ENCODE measurements at places on chromosomes 6 and 20.

DNA sequence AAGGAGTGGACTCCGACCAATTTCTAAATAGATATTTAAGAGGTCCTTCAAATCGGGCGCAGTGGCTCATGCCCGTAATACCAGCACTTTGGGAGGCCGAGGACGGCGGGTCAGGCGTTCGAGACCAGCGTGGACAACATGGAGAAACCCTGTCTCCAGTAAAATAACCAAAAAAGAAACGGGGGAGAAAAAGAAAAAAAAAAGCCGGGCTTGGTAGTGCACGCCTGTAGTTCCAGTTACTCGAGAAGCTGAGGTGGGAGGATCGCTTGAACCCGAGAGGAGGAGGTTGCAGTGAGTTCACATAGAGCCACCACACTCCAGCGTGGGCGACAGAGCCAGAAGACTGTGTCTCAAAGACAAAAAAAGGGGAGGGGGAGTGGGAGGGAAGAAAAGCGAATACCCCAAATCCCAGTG, 53.3 kb upstream of the HFE start:
- DNase-seq: no peak

DNA sequence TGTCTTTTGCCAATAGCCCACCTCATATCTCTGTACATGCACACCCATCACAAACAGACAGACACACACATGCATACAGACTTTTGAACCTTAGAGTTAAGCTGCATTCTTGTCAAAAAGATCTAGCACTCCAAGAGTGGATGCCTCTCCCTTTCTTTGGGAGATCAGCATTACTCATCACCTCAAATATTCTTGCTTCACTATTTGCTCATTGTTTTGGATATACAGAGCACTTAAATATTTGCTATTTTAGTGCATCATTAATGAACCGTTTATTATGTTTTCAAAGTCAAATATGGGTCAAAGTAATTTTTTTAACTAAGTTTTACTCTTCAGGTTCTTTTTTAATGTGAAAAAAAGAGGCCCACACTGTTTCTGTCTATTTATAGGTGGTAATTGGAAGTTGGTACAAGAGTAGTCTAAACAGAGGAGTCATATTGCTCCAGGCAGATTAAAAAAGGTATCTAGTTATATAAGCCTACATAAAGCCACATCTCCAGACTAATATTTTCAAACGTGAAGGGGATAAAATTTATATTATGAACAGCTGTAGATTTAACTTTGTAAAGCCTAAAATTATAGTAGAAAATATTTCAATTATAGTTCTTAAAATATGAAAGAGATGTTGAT, 102.6 kb downstream of the FLRT3 start:
- DNase-seq: no peak

GRCh38 chr6:144340541-144341371, 55.6 kb downstream of the UTRN start:
- DNase-seq: no peak

- DNase-seq: no peak
These were observed 42.5 kb downstream of the ATP9A start for GRCh38 chr20:51725584-51726176.

DNA sequence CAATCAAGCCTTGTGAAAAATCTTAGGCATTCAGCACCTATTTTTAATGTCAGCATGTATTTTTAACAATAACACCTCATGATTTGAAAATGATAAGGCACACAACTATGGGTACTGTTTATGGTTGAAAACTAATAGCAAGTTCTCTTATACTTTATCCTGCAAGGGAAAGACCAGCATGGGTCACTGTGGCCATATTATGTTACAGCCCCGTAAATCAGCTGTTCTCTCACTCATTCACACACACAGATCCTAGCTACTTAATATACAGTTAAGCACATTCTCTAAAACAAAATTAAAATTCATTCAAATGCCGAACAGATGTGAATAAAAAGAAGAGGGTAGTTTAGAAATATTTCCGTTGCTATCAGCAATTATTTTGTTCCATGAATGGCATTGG, 224.4 kb downstream of the OGFRL1 start:
- no peak for DNase-seq

- DNase-seq: no peak
These were observed 36.1 kb upstream of the TOP1 start for GRCh38 chr20:40992349-40993113.

GRCh38 chr6:93419304-93420162, at the start of gene EPHA7:
Gene EPHA7 (minus strand): TSS chr6:93419559. CDS start chr6:93419341, 218 bp downstream.
- peak; percentile 97 for DNase-seq

- no peak for DNase-seq
These were observed 37.2 kb downstream of the SCML4 start for GRCh38 chr6:107786709-107787588.

DNA sequence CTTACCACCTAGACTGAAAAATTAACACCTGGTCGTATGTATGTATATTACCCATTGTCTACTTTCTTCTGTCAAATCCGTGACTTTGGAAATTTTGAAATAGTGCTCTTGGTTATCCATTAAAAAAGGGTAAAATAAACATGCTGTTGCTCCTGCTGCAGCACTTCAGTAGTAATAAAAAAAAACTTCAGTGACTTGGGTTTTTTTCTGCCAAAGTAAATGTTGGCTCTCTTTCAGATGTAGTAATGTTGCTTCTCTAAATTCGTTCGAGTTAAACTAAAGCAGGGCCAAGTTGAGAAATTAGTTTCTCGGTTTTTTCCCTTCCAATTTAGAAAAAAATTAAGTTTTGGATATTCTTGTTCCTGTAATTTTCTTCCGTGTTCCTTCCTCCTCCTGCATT, 34.2 kb downstream of the JARID2 start:
- no peak for DNase-seq

DNA sequence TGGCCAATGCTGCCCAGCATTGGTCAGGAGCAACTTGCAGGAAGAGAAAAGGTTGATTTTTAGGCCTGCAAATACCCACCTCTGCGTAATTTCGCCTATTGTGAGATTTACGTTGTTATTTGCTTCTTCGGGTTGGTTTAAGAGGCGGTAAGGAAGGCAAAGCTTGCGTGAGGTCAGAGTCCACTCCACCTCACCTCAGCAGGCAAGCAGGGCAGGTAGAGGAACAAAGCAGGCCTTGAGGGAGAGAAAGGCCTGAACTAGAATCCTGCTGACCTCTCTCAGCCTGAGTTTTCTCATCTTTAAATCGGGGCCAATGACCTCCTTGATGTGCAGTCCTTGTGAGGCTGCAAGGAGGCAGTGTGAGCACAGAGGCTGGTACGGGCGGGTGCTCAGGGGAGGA, 239.1 kb downstream of the CDC5L start:
- DNase-seq: no peak

DNA sequence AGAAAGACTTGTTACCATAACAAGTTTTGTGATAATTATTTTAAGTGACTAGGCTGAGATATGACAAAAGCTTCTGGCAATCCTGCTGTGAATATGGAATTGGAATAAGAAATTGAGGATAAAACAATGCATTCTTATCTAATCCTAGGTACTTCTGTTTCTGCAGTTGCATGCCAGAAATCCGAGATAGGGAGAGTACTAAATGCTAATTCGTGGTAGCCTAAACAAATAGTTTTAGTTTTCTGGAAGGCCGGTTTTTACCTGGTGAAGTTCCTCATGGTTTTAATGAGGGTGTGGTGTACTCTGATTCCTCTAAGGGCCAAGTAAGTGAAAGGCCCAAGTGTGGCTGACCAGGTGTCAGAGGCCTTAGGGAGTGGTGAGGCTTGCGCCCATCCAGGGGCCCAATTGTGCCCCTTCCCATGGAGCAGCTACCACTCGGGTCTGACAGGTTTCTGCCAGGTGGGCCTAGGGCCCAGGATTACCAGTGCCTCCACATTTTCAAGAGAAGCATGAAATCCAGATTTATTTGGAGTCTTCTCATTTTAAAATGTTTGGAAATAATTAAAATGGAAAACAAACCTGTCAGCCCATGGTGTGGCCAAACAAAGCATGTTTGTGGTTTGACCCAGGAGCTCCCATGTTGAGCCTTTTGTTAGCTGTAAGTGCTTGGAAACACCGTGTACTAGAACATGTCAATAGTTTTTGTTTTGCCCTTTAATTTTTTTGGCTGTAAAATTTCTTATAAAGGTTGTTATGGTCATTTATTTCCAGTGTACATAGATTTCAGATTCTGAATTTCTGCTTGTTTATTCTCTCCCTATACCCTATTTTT, 6.6 kb downstream of the PLCB4 start:
- DNase-seq: no peak

DNA sequence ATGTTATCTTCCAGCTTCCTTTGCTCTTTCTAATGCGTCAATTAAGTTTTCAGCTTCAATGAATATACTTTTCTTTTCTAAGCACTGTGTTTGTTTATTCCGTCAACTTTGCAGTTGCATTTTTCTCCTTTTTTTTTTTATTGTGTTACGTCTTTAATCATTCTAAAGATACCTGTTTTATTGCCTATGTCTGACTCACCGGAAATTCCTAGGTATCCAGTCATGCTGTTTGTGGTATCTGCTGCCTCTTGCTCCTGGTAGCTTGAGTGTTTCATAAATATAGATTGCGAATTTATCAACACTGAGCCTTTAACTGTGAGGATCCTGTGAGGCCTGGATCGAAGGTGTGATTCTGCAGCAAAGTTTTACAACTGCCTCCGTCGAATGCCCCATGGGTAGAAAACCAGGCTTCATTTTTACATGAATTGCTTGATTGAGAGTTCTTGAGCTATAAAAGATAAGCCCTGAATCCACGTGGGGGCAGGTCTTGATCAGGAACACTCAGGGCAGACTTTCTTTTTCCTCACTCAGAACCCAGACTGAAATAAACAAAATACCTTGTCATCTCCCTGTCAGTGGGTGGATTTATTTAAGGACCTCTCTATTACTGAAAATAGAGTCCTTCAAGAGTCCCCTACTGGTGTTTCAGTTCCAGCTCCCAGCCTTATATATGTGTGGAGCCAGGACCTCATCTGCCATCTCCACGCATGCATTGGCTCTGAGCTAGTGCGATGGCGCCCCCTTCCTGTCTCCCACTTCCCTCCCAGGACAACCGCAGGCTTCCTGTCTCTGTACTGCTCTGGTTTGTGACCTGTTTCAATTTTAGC, 60.1 kb upstream of the LRRC1 start:
- DNase-seq: peak; percentile 31

DNA sequence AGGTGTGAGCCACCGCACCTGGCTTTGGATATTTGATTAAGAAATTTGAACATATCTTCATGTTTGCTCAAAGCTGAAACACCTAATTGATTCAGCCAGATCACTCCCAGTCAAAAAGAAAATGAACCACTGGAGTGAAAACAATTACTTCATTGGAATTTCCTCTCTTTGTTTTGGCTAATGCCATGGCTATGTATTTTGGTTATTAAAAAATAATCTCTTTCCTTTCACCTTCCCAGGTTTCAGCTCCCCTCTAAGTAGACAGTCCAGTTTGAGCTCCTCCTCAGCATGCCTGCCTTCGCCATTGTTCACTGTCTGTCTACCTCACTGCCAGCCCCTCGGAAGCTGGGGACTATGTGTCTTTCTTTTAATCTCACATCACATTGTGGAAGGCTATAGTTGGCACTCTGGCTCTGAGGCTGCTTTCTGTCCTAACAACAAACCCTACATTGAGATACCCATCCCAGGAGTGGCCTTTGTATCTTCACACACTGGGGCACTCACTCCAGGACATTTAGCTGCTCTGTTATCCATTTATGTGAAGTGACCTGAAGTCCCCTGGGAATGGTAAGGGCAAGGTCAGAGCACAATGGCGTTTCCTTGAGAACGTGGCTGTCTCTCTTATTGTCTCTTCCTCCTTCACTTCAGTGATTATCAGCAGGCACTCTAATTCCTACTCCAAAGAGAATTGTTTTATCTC, 764.0 kb upstream of the CITED2 start:
- DNase-seq: no peak

DNA sequence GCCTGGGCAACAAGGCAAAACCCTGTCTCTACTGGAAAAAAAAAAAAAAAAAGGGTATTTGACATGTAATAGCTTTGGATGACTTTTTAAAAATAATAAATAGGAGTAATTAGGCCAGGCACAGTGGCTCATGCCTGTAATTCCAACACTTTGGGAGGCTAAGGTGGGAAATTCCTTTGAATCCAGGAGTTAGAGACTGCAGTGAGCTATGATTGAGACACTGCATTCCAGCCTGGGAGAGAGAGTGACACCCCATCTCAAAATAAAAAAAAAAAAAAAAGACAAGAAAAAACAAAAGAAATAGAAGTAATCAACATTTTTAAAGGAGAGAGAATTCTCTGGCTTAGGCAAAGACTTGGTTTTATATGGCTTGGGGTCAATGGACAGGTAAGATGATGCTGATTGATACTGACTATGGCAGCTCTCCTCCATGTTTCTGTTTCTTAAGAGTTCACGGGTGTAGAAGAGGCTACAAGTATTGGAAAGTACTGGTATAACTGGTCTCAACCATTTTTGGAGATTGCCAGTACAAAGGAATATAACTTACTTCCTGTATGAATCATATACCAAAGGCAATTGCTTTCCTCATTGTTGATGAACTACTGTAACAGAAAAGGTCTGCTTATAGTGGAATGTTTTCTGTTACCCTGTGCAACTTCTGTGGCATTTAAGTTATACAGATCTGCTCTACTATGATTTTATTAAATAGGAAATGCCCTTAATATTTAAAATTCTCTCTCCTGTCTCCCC, 10.1 kb downstream of the MAP3K5 start:
- no peak for DNase-seq

- no peak for DNase-seq
These were observed 149.3 kb downstream of the PTPRT start for GRCh38 chr20:43040427-43040826.

- peak; percentile 50 for DNase-seq
These were observed 62.6 kb upstream of the SIRPA start for GRCh38 chr20:1832634-1833033.

DNA sequence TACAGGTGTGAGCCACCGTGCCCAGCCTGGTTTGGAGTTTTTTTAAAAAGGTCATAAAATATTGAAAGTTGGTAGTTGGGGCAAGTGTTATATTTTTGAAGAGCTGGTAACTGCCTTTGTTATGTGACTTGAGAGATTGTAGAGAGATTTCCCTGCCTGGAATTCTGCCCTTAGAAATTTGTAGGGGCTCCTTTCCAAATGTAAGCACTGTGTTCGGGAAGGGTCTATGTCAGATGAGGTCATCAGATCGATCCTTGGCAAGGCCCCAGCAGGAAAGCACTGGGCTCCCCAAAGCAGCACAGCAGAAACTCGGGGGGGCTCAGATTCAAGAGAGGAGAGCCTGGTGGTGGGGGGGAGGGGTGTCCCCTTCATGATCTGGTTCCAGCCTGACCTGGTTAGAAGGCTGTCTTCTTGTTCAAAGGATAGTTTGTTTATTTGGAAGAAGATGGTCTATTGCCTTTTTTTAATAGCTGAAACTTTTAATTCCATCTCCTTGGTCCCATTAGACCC, 220.2 kb downstream of the UST start:
- DNase-seq: peak; percentile 51

GRCh38 chr20:57996465-57996864, 232.0 kb downstream of the ANKRD60 start:
- DNase-seq: no peak

DNA sequence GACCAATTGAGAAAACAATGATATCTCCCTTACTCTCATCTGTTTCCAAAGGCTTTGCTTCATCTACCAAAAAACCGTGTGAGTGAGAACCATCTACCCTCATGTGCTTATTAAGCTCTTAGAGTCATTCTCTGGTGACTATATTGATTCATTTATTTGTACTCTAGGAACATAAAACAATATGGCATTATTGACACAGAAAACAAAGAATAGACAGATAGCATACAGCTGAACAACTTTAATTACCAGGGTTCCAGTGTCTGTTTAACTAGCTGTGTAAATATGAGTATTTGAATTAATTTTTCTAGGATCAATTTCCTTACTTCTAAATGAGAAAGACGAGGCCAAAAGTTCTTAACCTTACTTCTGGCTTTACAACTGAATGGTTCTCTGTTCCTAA, 31.3 kb upstream of the HEY2 start:
- no peak for DNase-seq

GRCh38 chr6:7201732-7202541, 94.2 kb downstream of the RREB1 start:
- DNase-seq: peak; percentile 17
